ENCODE measurements at places on chromosomes 3 and 15.

GRCh38 chr3:25719321-25719720, 54.6 kb upstream of the TOP2B start:
- no peak for DNase-seq

- no peak for DNase-seq
Measured at GRCh38 chr3:155015776-155016436, 64.2 kb upstream of the MME start.

DNA sequence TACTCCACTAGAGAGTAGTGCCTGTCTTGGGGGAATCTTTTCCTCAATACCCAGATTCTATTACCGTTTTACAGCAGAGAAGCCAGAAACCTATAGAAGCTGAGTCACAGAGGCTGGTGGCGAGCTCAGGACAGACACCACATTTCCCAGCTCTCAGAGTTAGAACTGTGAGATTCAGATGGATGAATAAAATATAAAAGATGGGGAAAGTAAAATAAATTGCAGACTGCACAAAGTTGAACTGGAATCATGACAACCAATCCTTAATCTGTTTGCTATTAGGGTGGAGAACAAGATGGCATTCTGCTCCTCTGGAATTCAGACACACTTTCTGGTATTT, 40.5 kb upstream of the CMSS1 start:
- no peak for DNase-seq

DNA sequence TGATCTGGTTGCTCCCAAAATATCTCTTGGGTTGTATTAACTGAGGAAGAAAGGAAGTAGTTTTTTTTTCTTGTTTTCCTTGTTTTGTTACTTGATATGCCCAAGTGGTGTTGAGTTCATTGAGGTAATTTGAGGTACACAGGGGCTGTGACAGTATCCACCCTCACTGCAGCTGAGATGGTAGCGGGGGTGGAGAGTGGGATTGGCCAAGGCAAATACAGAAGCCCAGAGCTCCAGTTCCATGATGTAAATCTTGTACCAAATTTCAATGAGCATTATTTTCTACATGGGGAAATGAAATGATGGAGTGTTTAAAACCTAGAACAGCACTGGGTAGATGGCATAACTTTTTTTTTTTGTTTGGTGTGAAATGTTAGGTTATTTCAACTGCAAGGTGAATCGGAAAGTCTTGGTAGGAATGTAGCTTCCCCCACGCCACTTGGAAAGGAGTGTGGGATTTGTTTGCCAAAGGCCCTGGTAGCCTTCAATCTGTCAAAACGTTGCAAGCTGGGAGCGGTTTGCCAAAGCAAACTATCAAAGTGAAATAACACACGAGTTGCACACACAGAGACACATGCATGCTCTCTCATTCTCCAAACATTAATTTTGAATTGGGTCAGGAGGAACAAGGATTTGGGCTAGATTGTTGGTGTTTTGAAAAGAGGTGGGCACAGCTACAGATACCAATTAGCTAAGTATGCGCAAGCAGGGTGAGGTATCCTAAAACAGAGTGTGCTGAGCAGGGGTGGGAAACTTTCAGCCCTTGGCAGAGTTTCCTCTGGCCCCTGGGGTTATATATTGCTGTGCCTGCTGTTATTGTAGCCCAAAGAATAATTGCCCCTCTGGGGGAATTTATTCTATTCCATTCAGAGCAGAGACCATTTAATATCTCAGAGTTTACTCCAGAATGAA, 34.6 kb downstream of the THSD4 start:
- no peak for DNase-seq

DNA sequence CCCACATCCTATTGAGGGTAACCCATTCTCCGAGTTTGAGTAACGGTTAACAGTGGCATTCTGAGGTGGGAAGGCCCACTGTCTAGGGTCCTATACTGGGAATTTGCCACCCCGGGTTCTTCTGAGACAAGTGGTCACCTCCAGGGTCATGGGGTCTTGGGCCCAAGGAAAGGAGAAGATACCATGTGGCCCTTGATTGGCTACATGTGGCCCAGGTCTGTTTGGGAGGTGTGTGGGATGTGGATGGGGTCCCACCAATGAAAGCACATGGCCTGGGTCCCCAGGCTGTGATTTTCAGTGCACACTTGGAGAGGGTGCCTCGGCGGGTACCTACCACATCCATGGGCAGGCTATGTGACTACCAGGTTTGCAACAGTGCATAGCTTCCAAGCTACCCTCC, 214.4 kb downstream of the UBE3A start:
- no peak for DNase-seq

- no peak for DNase-seq
Measured at GRCh38 chr15:76060118-76060989, 569 bp downstream of the TMEM266 start.

- no peak for DNase-seq
Measured at GRCh38 chr3:44415421-44415820, 62.0 kb downstream of the ZNF445 start.

Data from caudate nucleus (tissue), 63 donors.